ENCODE measurements at places on chromosomes 2 and 18. TPM values are rescaled to one million over a fixed set of nuclear protein-coding genes. Genes with fewer than 3 reads are reported as not detected.

DNA sequence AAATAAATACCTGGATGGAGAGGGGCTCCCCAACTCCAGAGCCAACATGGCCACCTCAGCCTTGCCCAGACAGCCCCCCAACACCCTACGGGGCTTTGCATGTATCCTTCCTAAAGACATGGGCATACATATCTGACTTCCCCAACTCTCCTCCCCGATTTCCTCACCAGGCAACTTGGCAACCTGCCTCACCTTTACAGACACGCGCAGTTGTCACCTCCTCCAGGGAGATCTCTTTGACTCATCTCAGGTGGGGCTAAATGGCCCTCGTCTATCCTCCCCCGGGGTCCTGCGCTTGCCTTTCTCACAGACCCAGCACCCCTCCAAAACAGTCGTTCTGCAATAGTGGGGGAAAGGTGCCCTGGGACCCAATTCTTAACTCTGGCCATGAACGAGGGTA is 10.6 kb upstream of the BIN1 start:
- no peak overlapping the region for H3K4me3 ChIP-seq
- no peaks in the 10 kb centered on the region for H3K4me1 ChIP-seq
- DNase-seq = no peak
- no peak overlapping the region for H3K27ac ChIP-seq

GRCh38 chr2:232502911-232503808 is 15.5 kb upstream of the ECEL1 start:
- H3K4me3 ChIP-seq = no peak overlapping the region
- no peak overlapping the region for H3K27ac ChIP-seq
- H3K27me3 ChIP-seq = peaks cover 5% of the 10 kb centered on the region
- no peaks in the 10 kb centered on the region for H3K36me3 ChIP-seq
- no peaks in the 10 kb centered on the region for H3K4me1 ChIP-seq
- DNase-seq = no peak

DNA sequence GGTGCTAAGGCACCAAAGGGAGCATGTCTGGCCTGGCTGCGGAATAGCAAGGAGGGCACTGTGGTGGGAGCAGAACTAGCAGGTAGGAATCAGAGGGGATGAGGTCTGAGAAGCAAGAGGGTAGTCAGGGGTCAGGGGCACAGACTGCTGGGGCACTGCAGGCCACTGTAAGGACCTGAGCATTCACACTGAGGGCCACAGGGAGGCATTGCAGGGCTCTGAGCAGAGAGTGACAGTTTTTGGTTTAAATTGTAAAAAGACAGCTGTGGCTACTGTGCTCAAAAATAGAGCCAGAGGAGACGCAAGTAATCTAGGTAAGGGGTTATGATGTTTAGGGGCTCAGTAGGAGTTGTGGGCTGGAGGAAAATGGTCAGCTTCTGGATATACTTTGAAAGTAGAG is 41.5 kb downstream of the ARHGAP25 start:
- peaks cover 25% of the 10 kb centered on the region for H3K4me1 ChIP-seq
- peaks cover 4% of the 10 kb centered on the region for H3K27me3 ChIP-seq
- H3K36me3 ChIP-seq = no peaks in the 10 kb centered on the region
- H3K4me3 ChIP-seq = no peak overlapping the region
- DNase-seq = no peak
- H3K27ac ChIP-seq = no peak overlapping the region

RNF149 gene
- total RNA-seq = 15.6 TPM

PTH2R gene
- total RNA-seq = not detected

Measured in GM12878 (cell line).